ENCODE measurements at places on chromosomes 12 and 14.
A peak's percentile ranks its signal among the peaks of the same experiment; 100 is the strongest.

- DNase-seq, result no peak
Observed at GRCh38 chr12:18414671-18415070, 153.4 kb downstream of the PIK3C2G start.

DNA sequence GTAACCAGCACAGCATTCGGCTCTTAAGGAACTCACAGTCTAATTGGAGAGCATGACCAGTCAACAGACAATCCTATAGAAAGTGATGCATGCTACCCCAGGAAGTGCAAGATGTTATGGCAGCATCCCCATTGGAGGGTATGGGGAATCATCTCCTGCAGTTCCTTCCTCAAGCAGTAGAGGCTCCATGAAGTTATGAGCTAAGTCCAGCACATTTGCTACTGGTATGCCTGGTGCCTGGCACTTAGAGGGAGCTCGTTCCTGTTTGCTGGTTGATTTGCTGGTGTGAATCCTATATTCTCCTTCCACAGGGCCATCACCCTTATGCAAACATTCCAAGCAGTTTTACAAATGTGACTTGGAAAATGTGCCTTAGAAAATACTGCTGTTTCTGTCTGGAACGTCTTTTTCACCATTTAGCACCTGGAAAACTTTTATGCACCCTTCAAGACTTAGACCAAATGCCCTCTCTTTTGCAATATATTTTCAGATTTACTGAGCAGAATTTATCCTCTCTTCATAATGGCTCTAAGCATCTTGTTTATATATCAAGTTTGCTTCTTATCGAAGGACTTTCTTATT lies 136.1 kb upstream of the WSCD2 start:
- DNase-seq, result no peak

DNA sequence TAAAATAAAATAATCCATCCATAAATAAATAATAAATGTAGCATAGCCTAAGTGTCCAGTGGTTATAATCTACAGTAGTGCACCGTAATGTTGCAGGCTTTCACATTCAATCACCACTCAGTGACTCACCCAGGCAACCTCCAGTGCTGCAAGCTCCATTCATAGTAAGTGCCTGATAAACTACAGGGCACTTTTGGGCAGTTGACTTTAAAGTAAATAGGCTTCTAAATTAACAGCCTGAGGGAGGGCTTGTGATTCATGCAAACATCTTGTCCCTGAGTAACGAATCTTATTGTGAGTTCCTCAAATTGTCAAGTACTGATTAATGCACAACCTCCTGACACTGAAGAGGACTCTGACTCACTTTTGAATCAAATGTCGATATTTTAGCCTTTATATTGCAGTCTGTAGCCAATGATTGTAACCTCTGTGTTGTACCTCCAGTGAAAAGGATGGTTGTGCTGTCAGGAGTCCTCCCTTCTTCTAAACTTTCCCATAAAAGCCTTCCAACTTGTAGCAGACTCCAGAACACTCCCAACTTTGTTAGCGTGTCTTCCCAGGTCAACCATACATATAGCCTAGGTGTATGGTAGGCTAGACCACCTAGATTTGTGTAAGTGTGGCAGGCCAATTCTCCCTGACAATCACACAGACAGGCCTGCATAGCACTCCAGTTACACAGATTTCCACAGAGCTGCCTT lies 55.0 kb upstream of the BICD1 start:
- no peak for DNase-seq

- no peak for DNase-seq
Observed at GRCh38 chr12:96237035-96237434, 42.9 kb downstream of the ELK3 start.

DNA sequence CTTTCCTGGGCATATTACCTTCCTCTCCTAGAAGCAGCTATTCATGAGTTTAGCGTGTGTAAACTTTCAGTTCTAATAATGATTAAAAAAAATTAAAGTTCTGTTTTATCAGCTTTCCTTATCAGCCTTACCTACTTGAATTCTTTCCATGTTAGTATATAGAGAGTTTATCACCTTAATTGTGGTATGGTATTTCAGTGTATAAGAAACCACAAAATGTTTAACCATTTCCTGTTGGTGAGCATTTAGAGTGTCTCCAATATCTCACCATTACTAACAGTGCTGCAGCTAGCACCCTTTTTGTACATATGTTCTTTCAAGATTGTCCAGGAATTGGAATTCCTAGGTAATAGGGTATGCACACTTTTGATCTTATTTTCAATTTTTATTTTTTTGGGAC lies 89.5 kb downstream of the FBXO33 start:
- DNase-seq, result no peak

- no peak for DNase-seq
Observed at GRCh38 chr12:48781750-48782456, 7.0 kb downstream of the ADCY6 start.

DNA sequence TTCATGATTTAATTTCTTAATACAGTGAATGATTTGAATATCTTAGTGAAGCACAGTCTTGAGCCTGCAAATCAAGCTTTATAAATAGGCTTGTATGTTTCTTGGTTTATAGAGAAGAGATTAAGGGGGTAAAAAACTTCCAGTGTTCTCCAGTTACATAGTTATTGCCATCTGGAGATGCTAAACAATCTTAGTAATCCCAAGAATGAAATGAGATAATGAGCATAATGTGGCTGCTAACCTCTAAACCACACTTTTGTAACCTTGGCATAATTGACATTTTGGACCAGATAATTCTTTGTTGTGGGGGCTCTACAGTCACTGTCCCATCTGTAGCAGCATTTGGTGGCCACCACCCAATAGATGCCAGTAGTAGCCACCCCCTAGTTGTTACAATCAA lies 316.8 kb downstream of the CCDC91 start:
- no peak for DNase-seq

GRCh38 chr12:56630180-56630632 lies at the start of gene BAZ2A:
Gene BAZ2A (minus strand): TSS chr12:56630326. CDS start chr12:56617530, 12,796 bp downstream.
- DNase-seq, result peak; percentile 84

DNA sequence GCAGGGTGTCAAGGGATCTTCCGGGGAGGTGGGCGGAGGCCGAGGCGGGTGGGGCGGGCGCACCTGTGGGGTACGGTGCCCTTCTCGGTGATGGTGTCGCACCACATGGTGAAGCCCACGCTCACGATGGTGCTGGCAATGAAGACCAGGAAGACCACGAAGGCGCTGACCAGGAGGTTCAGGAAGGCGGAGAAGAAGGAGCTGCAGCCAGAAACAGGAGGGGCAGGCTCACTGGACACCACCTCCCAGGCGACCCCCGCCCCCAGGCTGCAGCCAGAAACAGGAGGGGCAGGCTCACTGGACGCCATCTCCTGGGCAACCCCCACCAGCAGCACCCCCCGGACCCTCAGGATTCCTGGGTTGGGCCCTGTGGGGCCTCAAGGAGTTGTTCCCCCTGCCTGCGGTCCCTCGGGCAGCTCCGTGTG lies 7.6 kb downstream of the TMEM179 start:
- DNase-seq, result no peak

DNA sequence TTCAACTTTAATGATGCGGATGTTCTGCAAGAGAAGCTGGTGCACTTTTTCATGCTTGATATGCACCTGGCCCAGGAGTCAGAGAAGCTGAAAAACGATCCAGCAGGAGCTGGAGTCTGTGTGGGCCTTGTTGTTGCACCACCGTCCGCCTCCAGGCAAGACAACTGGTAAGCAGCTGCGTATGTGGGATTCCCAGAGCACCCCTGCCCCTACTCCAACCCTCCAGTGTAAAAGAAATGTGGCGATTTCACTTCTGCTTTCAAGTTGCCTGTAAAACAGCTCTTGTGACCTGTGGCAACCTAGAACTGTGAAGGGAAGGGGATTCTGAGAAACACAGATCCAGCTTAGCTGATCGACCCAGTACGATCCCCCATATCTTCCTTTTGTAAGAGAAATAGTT lies 154.1 kb upstream of the PELI2 start:
- DNase-seq, result no peak

DNA sequence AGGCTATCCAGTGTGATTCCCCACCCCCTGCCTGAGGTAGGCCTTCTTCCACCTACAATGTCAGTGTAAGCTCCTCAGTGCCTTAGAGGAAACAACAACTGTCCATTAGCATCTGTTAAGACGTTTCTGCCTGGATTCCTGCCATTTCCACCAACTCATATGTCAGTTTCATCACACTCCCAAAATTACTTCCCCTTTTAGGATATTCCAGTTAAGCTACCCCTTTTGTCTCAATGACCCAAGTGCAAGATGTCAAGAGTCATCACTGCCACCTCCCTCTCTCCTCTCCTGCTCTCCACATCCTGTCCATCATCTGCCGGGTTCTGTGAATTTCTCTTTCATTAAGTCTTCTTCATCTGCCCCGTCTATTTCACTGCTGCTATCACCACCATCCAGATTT lies 189.4 kb downstream of the DPF3 start:
- DNase-seq, result no peak

DNA sequence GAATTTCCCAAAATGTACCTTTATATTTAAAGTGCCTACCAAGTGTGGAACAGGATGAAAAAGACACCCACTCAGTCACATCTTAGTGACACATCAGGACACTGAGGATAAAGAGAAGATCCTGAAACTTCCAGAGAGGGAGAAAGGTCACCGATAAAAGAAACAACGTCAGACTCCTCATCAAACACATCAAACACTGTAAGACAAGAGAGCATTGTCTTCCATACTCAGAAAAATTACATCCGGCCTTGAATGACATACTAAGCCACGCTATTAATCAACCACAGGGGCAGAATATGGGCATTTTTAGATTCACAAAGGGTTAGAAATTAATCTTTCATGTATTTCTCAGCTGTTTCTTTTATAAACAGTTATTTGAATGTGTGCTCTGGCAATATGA lies 490.3 kb downstream of the APAF1 start:
- DNase-seq, result no peak

GRCh38 chr12:10191865-10192264 lies 13.0 kb downstream of the TMEM52B start:
- no peak for DNase-seq

- no peak for DNase-seq
Observed at GRCh38 chr14:22098435-22098834, 424.8 kb upstream of the OR4E1 start.

DNA sequence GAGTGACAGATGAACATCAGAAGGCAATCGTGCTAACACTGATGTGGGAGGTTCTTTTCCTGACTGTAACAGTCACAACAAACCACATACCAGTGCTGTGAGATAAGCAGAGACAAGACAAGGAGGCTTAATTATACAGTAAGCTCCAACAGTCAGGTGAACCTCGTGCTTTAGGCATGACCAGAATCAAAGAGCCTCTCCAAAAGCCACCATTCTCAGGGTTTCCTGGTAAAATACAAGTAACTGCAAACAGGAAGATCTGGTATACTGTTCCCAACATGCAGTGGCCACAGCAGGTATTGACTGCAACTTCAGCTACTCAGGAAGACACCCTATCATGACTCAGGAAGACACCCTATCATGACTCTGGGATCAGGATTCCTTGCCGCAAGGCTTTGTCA lies 47.3 kb upstream of the GTF2A1 start:
- no peak for DNase-seq

DNA sequence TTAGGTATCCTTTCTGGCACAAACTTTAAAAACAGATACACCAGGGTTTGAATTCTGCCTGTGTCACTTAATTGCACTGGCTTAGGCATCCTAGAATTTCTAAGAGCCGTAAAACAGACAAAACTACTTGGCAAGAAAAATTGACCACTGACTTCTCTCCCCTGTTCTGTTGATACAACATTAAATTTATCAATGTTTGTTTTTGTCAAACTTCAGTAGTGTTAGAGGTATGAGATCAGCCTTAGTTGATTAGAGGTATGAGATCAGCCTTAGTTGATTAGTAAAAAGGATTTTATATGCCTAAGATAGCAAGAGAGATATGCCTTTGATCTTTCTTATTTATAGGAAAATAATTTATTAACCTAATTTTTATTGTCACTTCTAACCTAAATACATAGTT lies 283.2 kb downstream of the FBXL14 start:
- no peak for DNase-seq

DNA sequence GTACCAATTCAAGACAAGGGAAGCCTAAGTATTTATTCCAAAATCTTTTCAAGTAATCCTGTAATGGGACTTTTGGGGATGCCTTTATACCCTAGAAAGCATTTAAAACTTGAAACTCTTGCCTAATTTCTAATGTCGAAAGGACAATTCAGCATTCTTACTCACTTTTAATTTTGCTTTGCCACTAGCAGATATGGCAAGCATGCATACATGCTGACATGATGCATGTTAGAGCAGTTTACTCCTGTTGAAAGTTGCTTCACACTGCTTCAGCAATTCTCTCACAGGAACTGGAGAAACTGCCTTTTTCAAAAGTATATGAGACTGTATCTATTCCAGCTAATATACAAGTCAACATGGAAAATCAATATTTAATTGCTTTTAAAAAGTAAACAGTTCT lies 79.9 kb downstream of the TAOK3 start:
- no peak for DNase-seq

DNA sequence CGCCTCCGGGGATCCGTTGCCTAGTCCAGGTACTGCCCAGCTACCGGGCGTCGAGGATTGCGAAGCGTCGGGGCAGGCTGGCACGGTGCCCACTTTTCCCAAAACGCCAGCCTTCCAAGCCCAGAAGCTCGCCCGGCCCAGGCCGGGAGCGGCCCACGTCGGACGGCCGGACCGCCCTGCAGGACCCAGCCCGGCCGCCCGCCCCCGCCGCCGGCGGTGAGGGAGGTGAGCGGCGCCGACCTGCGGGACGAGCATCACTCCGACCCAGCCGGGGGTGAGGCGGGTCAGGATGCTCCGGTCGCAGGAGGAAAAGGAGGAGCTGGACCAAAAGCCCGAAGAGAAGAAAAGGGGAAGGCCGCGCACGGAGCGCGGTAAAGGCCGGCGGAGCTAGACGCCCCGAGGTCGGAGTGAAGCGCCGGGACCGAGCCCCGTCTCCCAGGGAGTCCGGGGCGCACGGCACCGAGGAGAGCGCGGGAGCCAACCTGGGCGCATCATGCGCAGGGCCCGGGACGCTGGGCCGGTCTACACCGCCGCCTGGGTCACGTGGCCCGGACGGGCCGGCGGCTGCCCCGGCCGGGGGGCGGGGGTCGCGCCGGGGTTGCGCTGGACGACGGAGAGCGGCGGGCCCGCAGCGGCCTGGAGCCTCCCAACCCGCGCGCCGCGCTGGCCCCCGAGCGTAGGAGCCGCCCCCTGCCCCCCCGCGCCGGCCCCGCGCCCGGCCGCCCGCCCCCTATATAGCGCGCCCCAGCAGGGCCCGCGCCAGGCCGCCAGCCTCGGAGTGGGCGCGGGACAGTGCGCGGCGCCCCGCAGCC lies at the start of gene AQP5:
Gene AQP5, plus strand, starts transcription at position 762 of the 812 bp plus-strand sequence. CDS start 146 bp downstream, outside the sequence.
- DNase-seq, result no peak

DNA sequence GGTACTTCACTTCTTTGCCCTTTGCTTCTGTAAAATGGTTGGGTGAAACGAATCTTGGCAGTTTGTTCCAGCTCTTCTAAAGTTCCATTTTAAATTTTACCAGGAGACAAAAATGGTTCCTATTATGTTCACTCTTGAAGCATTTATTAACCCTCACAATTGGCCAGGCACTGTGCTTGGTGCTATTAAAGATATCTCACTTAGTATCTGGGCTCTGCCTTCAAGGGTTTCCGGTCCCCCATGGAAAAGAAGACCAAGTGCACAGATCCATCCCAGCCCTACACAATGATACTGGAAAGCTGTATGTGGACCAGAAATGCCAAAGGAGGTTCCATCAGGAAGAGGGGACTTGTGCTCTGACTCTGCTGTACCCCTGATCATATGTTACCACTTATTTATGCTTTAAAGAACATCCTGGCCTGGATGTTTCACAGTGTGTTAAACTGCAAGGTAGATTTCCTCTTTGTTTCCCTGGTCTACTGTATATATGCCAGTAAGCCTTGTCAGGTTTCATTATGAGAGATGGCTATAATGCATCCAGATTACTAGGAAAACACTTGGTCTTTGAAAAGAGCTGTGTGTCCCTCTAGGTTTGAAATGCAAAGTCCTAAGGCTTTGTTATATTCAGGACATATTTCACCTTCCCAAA lies 154.8 kb downstream of the PRKCH start:
- DNase-seq, result no peak

GRCh38 chr14:31582836-31583452 lies 21.7 kb downstream of the NUBPL start:
- DNase-seq, result no peak

Data from activated CD4-positive, CD25-positive, alpha-beta regulatory T cell (primary cell).